ENCODE measurements at places on chromosomes 5 and 9. TPM values are rescaled to one million over a fixed set of nuclear protein-coding genes. Genes with fewer than 3 reads are reported as not detected.

GRCh38 chr5:176369934-176370711 is 4.8 kb downstream of the ARL10 start:
- no peak for DNase-seq

- DNase-seq = no peak
Observed at GRCh38 chr5:168654211-168654721, 75.1 kb upstream of the PANK3 start.

DNA sequence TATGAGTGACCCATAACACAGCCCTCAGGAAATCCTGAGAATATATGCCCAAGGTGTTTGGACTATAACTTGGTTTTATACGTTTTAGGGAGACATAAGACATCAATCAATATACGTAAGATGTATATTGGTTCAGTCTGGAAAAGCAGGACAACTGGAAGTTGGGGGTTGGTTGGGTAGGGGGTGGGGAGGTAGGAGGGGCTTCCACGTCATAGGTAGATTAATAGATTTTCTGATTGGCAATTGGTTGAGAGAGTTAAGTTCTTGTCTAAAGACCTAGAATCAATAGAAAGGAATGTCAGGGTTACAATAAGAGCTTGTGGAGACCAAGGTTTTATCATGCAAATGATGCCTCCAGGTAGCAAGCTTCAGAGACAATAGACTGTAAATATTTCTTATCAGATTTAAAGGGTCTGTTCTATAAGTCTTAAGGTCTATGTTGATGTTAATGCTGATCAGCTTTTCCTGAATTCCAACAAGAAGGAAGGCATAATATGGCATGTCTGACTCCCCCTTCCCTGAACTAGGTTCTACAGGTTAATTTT is 2267.7 kb upstream of the ACO1 start:
- no peak for DNase-seq

Gene MCIDAS
- not detected for total RNA-seq

- no peak for DNase-seq
Observed at GRCh38 chr5:61948151-61948550, 357.9 kb upstream of the KIF2A start.

DNA sequence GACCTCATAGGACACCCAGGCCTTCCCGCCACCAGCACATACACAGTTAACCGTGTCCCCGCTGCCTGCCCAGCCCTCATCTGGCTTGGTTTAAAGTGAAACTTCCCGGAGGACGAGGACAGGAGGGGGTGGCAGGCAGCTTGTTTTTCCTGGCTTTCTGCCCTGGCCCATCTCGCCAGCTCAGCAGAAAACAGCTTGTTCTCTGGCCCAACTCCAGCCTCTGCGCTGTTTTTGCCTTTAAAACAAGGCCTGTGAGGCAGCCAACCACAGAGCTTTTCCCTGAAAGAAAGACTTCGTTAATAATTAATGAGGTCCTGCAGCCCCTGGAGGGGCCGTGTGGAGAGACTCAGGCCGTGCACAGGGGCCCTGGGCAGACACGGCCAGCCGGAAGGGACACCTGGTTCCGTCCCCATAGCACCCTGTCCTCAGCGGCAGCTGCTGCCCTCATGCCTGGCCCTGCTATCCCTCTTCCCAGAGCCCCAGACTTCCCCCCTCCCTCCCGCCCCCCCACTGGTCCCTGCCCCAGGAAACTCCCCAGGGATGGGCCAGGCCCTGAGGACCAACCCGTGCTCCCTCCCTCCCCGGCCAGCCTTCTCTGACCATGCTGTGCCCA is 108.7 kb downstream of the RXRA start:
- no peak for DNase-seq

DNA sequence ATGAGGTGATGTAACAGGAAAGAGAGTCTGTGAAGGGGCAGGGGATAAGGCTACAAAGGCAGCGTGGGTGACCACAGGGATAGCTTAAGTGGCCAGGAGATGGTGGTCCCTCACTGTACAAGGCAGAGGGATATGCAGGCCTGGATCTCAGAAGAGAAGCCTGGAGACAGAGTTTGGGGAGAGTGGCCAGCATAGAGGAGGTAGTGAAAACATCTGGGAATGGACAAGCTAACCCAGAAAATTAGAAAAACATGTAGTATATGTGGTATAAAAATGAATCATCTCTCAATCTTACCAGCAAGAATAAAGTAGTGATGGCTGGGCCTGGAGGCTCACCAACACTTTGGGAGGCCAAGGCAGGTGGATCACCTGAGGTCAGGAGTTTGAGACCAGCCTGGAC is 349.2 kb upstream of the KLF4 start:
- no peak for DNase-seq

DNA sequence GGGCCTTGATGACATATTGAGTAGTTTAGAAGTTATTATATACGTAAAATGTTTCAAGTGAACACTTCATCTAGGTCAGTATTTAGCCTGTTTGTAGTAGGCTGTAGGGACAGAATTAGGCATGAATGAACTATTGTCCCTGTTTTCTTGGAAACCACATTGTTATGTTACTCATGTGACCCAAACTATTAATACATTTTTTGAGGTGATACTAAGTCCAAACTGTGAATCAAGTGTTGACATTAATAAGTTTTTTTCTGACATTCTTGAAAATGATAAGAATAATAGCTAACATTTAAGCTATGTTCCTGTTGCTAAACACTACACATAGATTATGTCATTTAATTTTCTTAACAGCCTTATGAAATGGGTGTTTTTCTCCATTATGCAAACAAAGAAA is 1642.7 kb upstream of the WWC1 start:
- no peak for DNase-seq

- no peak for DNase-seq
Observed at GRCh38 chr5:5065472-5065871, 74.7 kb upstream of the ADAMTS16 start.

GRCh38 chr5:172486451-172486850 is 32.1 kb upstream of the SH3PXD2B start:
- DNase-seq = no peak

Gene KCTD16
- 0.13 TPM for total RNA-seq

GRCh38 chr9:127980060-127980705 is 606 bp downstream of the EEIG1 start:
- no peak for DNase-seq

DNA sequence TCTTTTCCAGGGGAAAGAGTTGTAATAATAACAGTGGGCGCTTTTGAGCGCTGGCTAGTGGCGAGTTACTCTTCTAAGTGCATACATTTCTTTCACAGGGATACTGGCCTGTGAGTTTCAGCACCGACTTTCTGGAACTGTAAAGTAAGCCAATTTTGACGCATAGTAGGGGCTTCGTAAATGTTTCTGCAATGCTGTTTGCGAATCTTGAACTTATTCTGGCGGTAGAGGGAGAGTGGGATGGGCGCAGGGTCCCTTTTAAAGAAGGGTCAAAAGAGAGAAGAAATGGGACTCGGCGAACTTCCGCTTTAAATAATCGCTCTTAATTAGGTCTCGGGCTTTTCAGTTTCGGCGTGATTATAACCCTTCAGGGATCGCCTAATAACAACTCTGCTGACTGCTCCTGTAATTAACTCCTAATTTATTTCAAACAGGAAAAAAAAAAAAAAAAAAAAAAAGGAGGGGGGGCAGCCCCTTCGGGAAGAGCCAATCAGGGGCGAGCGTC is 351 bp upstream of the MSX2 start:
- DNase-seq = no peak

DNA sequence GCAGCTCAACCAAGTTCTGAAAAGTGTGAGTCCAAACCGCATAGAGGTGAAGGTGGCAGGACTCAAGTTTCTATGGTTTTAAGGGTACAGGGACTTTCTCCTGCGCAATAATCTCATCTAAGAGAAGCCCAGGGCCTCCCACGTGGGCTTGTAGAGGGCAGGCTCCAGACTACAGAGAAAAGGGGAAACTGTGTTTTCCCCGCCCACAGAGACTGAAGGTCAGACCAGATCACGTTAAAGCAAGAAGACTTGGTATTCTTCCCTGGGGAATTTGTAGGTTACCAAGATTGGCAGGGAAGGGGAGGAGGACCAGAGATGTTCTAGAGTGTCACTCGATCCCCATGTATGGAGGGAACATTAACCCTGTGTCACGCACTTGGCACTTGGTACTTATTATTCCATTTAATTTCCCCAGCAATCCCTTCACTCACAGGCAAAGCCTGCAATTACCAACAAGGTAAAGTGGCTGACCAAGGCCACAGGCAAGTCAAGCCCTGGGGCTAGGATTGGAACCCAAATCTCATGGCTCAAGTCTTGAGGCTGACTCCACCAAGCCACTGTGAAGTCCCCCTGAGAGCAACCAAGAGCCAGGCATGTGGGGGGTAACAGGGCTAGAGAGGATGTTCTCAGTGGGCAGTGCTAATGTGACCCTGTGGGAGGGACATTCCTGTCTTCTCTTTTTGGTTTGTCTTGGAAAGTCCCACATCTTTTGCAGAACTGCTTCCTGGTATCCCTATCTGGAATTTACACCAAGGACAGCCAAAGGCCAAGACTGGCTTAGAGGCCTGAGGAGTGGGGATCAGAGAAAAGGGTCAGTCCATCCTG is 18.3 kb upstream of the NEK6 start:
- no peak for DNase-seq

- no peak for DNase-seq
Observed at GRCh38 chr9:77531400-77531799, 116.7 kb downstream of the GNA14 start.

Gene WHRN
- total RNA-seq = 4.2 TPM

Gene CATSPER3
- total RNA-seq = 0.78 TPM

DNA sequence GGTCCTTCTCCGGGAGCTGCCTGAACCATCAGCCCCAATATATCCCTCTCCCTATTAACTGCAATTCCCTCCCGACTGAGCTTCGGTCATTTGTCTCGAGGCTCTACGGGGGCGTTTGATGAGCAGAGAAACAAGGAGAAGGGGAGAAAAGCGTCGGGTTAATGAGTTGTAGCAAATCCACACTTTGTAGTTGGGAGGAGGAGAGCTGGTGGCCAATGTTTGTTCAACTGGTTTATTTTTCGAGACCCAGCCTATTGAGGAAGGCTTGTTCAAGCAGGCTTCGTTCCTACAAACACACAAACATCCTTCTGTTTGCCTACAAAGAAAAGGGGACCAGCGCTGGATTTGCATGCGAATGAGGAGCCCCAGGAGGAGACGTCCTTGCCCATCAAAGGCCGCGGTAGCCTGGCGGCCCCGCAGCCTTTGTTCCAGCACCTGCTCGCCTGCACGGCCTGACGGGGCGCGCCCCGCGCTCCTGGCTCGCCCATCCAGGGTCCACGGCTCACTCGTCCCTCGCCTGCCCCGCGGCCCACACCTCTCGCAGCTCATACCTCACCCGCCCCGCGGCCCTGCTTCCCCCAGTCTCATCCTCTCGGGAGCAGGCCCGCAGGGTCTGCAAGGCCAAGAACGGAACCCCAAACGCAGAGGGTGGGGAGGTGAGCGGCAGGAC is 4.6 kb downstream of the FOXD1 start:
- DNase-seq = no peak

Gene DNAJC21
- 62.6 TPM for total RNA-seq

- DNase-seq = no peak
Observed at GRCh38 chr5:176680226-176680563, 32.9 kb downstream of the TSPAN17 start.

Gene AK8
- not detected for total RNA-seq

DNA sequence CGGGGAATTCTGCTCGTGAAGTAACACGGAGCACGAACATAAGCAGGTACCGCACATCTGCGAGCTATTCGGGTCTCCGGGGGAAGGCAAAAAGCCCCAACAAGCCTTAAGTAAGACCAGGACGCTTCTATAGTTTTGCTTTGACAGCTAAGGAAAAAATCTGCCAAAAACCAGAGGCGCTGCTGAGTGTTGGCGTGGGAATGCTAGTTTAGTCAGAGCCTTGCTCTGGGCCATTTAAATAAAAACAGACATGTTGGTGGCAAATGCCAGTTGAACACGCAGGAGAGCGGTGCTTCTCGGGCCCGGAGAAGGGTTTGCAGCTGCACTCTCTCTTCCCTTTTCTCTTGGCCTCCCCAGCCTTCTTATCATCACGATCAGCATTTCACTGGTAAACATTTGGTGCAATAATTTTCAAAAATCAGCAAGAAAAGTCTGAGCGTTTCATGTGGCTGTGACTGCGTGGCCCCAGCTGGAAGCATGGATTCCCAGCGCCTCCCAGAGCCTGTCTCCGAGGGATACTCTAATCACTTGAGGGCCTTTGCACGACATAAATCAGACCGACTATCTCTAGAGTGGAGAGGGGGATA is 6.4 kb upstream of the NOTCH1 start:
- DNase-seq = no peak

GRCh38 chr9:8408575-8409190 is 609.1 kb upstream of the DMAC1 start:
- no peak for DNase-seq

DNA sequence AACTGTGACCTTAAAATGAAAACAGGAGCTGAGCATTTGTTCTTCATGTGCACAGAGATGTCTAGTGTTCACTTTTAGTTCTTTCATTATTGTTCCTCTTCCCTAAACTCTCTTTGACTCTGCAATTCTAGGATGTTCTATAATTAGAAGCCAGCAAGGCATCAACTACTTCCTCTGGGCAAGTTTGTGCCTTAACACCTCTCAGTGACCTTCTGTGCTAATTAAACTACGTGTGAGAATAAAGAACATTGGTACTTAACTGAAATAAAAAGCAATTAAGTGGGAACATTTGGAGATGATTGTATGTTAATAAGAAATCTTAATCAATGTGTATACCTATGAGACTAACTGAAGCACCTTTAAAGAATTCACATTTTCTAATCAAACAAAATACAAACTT is 242.8 kb downstream of the RASEF start:
- DNase-seq = no peak

Gene SNCAIP
- not detected for total RNA-seq

Gene SLC1A1
- not detected for total RNA-seq

Gene OLFML2A
- not detected for total RNA-seq

DNA sequence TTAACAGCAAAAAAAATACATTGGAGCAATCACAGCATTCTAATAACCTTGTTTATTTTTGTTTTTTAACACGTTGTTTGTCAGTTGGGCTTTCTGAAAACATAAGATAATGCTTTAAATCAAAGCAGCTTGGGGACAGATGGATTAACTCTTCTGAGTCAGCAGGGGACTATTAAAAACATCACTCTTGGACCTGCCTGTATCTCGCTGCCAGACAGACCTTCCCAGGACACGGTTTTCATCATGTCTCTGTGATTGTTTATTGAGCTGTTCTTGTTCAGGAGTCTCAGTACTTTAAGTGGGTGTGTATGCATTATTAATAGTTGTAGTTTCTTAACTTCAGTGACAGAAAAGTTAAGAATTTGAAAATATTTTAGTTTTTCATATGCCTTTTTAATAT is 173.2 kb downstream of the SH3GL2 start:
- no peak for DNase-seq

GRCh38 chr9:107246259-107247254 is 36.5 kb upstream of the RAD23B start:
- no peak for DNase-seq

Gene GAPT
- total RNA-seq = 2.0 TPM

- no peak for DNase-seq
Observed at GRCh38 chr5:163303718-163304117, 133.7 kb upstream of the CCNG1 start.

Gene HAVCR1
- 26.5 TPM for total RNA-seq

DNA sequence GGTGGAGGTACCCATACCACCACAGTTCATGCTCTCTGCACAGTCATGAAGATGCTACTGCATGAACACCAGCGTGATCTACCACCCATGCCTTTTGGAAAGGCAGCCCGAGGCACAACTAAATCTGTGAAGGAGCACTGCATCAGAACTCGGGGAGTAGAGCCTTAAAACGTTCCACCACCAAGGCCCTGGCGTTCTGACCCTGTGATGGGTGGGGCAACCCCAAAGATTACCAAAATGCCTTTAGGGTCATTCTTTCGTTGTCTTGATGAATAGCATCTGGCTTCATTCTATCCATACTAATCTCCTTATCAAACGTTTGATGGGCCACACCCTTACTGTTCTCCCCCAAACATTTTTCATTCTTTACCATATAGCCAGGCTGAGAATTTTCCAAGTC is 97.9 kb downstream of the ADAMTS6 start:
- no peak for DNase-seq
